ENCODE measurements at places on chromosomes 11 and 22. TPM values are rescaled to one million over a fixed set of nuclear protein-coding genes. Genes with fewer than 3 reads are reported as not detected.

Gene SHANK3
- 0.88 TPM for polyA plus RNA-seq

Gene FBLN1
- polyA plus RNA-seq = 94.8 TPM

Gene OR6T1
- not detected for polyA plus RNA-seq

Gene ASPHD2
- 2.2 TPM for polyA plus RNA-seq

Gene PRSS23
- polyA plus RNA-seq = 429 TPM

Gene ANGPTL5
- polyA plus RNA-seq = not detected

Gene SLC37A2
- polyA plus RNA-seq = 0.44 TPM

Gene LRRN4CL
- polyA plus RNA-seq = 0.08 TPM

Gene OR51B4
- polyA plus RNA-seq = 0.07 TPM

Gene PHLDA2
- 16.2 TPM for polyA plus RNA-seq

Gene RAG1
- polyA plus RNA-seq = 0.08 TPM

Gene MRGPRX3
- polyA plus RNA-seq = not detected

Gene ZNF74
- polyA plus RNA-seq = 9.9 TPM

Gene GDPD4
- not detected for polyA plus RNA-seq

Gene MYO18B
- 0.05 TPM for polyA plus RNA-seq

Gene OR51B5
- polyA plus RNA-seq = 0.15 TPM

Gene POU2AF2
- polyA plus RNA-seq = 0.15 TPM

Gene FAM83F
- not detected for polyA plus RNA-seq

Gene CST6
- 0.90 TPM for polyA plus RNA-seq

Gene CREB3L1
- 14.0 TPM for polyA plus RNA-seq

Gene PLAAT5
- polyA plus RNA-seq = not detected

Gene PNPLA5
- polyA plus RNA-seq = not detected

Gene DCHS1
- 3.0 TPM for polyA plus RNA-seq

Gene GP1BB
- polyA plus RNA-seq = 0.49 TPM

Gene TMEM121B
- 0.13 TPM for polyA plus RNA-seq

Gene KCNJ4
- polyA plus RNA-seq = not detected

Gene OR51A2
- polyA plus RNA-seq = not detected

Gene ALKBH3
- 34.2 TPM for polyA plus RNA-seq

Gene GNG3
- polyA plus RNA-seq = 0.16 TPM

Gene LSP1
- 0.34 TPM for polyA plus RNA-seq

Gene MOV10L1
- polyA plus RNA-seq = 3.0 TPM

Gene CFAP300
- 2.5 TPM for polyA plus RNA-seq

Gene SEPTIN5
- 10.4 TPM for polyA plus RNA-seq

Gene CRYBA4
- polyA plus RNA-seq = not detected

Gene SCN2B
- polyA plus RNA-seq = 0.03 TPM

All from SK-N-SH (cell line).